Activated CD8-positive, alpha-beta memory T cell treated with anti-CD3 and anti-CD28 coated beads, Interleukin-2, amount 10 ng/mL, durations not matched to agents 7 days and 5 days (primary cell): ENCODE measurements at places on chromosomes 11 and 22. TPM values are rescaled to one million over a fixed set of nuclear protein-coding genes. Genes with fewer than 3 reads are reported as not detected.
A peak's percentile ranks its signal among the peaks of the same experiment; 100 is the strongest.

DNA sequence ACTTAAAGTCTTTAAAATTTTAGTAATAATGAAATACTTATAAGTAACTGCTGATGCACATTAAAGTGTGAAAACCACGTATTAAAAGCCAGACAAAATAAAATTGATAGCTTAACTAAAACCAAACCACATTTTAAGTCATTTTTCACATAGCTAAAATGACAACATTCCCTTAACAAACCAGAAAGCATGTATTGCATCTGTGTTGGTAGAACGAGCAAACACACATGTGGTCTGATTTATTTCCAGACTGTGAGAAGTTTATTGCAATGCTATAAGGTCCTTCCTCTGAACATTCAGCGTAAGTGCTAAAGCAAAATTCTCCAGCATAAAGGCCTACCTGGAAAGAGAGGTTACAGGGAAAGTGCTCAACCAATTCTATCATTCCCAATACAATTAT is 57.8 kb downstream of the ARHGAP20 start:
- H3K36me3 ChIP-seq = no peaks in the 10 kb centered on the region
- no peak overlapping the region for H3K4me3 ChIP-seq
- H3K4me1 ChIP-seq = no peaks in the 10 kb centered on the region
- H3K27me3 ChIP-seq = peaks cover 4% of the 10 kb centered on the region

GRCh38 chr22:26589367-26589844 is 526 bp downstream of the TPST2 start:
- no peaks in the 10 kb centered on the region for H3K27me3 ChIP-seq
- peaks cover 80% of the 10 kb centered on the region for H3K4me1 ChIP-seq
- peaks cover 16% of the 10 kb centered on the region for H3K36me3 ChIP-seq
- DNase-seq = peak; percentile 59
- peak overlapping the region; percentile 87 for H3K4me3 ChIP-seq

DNA sequence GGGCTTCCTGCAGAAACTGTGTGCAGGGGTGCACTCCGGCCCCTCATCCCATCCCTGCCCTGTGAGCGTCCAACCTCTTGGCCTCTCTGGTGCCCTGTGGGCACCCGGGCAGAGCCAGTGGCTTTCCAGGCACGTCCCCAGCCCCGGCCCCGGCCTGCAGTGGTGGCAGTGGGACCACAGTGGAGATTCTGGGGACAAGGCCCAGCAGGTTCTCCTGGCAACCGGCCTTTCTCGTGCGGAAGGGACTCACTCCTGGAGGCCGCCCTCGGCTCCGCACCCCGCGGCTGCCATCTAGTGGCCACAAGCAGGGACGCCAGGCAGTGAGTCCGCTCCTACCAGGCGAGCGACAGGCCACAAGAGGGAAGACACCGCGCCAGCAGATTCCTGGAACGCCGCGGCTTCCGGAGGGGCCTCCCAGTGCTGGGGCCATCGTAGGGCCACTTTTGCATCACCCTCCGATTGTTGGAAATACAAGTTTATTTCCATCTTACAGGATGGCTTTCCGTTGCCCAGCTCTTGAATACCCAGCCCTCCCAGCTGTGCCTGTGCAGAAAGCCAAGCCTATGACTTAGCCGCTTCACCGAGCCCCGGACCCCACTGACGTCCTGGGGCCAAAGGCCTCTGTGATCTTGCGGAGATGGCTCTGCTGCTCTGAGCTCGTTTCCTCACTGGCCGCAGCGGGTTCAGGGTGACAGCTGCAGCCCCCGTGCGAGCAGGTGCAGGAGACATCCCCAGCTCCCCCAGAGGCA is 357.3 kb downstream of the CTTN start:
- no peak overlapping the region for H3K4me3 ChIP-seq
- H3K4me1 ChIP-seq = no peaks in the 10 kb centered on the region
- H3K36me3 ChIP-seq = no peaks in the 10 kb centered on the region

DNA sequence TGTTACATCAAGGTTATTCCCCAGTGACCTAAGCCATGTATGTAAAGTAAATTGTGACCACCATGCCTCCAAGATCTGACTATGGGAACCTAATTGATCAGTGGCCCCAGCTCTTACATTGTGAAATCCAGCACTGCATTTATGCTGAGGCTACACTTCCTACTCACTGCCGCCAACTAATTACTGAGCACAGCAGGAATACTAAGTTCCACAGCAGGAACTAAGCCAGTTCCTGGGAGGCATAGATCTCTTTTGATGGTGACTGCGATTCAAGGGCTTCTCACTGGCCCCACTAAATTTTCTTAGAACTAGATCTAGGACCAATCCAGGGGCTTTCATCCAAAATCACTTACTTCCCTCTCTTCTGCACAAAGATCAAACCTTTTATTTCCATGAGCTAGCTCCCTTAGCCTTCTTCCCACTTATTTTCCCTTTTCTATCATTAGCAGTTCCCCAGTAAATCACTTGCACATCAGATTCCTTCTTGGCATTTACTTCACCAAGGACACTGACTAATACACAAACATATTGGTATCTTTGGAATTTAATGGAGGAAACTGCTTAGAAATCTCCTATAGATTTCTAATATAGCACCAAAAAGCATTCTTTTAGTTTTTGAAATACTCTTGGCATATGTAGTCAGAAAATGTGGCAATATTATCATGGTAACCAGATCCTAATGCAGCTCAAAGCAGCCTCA is 46.0 kb downstream of the CNTN5 start:
- no peak overlapping the region for H3K27ac ChIP-seq
- H3K36me3 ChIP-seq = no peaks in the 10 kb centered on the region
- H3K4me3 ChIP-seq = no peak overlapping the region
- peaks cover 1% of the 10 kb centered on the region for H3K4me1 ChIP-seq

Gene MEI1
- total RNA-seq = 45.9 TPM

- peaks cover 13% of the 10 kb centered on the region for H3K4me1 ChIP-seq
- no peak for DNase-seq
- no peak overlapping the region for H3K27ac ChIP-seq
- H3K36me3 ChIP-seq = no peaks in the 10 kb centered on the region
Measured at GRCh38 chr22:41929418-41929810, 2.8 kb upstream of the TNFRSF13C start.
